ENCODE measurements at places on chromosomes 16 and 17.

DNA sequence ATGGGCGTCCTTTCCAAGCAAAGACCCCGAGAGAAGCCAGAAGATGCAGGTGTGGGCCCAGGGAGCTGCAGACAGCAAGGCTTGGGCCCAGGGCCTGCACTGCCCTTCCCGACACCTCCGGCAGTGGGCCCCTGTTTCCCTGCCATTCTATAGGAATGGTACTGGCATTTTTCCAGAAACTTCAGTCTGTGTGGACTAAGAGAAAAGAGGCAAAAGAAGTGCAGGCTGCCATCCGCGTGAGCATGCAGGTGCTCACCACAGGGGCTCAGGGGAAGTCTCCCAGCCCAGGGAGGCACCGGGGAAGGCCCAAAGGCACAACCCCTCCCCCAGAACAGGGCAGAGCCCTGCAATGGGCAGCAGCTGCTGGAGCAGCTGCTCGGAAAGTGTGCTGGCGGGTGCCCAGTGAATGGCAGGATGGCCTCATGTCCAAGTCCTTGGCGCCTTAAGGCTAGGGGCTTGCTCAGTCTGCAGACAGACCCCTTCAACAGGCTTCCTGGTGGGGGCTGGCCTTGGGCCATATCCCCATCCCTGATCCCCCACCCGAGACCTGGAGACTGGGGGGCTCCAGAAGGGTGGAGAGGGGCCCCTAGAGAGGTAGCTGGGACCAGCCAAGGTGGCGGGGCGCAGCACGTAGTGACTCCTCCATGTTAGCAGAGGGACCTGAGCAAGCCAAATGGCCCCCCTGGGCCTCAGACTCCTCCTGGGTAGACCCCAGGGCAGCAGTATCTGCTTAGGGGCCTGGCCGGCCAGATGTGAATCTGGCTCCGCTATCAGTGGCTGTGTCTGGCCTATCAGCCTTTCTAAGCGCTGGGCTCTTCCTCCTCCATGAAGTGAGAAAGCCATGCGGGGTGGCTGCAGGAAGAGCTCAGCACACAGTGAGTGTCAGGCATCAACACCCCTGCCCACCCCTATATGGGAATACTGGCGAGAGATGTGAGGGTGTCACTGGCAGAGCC lies 6.7 kb upstream of the TPPP3 start:
- no peak for DNase-seq

DNA sequence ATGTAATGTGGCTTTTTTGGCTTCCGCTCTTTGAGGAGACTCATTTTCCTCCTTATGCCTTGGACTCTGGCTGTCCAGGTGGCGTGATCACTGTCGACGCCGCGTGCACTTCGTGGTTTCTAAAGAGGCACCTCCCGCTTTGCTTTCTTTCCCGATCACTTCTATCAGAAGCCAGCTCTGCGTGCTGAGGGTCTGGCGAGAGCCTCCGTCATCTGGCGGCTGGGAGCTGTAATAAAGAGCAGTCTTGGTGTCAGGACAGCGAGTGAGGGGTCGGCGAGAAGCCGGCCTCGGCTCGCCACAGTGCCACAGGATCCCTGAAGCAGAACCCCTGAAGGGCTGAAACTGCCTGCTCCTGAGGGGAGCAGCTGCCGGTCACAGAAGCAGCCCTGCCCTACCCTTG lies 7.4 kb downstream of the ZNF750 start:
- DNase-seq, result no peak

DNA sequence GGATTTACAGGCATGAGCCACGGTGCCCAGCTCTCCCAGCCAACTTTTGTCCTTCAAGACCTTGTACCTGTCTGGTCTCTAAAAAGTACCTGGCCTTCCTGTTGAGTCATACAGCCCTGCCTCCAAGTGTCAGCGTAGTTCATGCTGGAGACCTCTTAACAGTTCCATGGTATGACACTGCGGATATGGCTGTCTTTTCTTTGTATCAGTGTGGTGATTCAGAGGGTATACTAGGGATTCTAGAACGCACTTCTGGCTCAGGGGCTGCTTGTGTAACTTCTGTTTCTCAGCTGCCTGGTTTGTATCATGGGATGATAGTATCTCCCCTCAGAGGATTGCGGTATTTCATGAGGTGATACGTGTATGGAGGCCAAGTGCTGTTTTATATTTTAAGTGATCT lies 2.0 kb upstream of the TMEM11 start:
- DNase-seq, result no peak

DNA sequence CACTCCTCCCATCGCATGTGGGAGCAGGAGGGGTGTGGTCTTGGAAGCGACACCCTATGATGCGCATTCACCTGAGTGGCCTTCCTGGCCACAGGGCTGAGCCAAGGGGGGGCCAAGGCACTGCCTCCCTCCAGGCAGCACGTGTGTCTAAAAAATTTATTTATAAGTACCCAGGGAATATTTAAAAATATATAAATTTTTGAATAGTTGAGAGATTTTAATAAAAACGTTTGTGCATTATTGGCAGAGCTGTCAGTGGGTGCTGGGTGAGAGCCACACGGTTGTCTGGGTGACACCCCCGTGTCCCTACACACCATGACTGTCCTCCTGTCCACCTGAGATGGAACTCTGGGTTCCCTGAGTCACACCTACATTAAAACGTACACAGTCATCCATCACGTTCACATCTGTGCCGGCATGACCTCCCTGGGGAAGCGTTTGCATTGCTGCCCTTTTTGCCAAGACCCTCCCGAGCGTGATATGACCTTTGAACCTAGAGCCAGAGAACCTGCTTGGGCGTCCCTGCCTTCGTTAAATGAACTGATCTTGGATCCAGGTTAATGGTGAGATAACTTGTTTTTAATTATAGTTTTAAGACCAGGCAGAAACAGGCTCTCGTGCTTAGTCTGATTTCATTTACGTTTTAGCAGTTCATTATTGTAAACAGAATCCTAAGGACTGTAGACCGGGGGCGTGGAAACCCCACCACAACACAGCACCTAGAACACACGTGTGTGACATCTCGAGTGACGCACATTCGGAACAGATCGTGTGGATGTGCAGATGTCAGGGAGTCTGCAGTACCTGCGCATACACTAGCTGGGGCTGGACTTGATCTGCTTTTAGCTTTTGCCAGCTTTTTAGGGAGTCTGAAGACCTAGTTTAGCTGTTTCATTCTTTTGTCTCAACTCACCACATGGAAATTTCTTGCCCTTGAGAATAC lies 192.8 kb upstream of the CHMP6 start:
- DNase-seq, result no peak

Measured in NCI-H82 (cell line).